NCI-H1436 (cell line): ENCODE measurements at places on chromosomes 4 and X.

DNA sequence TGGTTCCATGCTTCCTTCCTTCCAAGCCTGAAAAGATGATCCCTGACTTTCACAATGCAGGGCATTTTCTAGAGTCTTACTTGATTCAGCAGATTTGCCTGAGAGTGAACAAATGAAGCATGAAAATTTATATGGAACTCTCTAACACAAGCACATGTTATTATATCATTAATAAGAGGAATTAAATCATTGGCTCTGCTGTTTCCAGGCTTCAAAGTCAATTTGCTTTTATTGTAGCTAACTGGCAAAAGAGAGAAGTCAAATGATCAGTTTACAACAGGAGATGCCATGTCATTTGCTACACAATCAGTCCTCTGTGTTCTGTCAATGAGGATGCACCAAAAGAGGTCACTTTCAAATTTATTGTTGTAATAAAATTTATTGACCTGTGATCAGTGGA is 101.5 kb upstream of the UGT8 start:
- no peak for DNase-seq

- no peak for DNase-seq
These were observed 740.6 kb upstream of the FAM241A start for GRCh38 chr4:111404673-111405072.

DNA sequence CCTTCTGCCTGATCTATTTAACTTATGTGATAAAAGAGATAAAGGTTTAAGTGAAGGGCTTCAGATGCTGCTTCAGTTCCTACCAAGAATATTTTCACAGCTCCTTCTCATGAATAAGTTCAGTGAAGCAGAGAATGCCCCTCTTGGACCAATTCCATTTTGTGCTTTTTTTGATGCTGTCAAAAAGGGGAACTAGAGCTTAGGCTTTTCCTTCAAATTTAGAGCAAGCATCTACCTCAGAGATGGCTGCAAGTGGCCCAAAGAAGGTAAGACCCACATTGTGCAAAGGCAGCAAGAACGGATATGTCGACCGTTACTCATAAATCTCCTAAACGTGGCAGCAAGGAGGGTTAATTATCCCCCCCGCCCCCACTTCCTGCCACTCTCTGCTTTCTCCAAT is 4.5 kb downstream of the CHRDL1 start:
- DNase-seq = no peak

DNA sequence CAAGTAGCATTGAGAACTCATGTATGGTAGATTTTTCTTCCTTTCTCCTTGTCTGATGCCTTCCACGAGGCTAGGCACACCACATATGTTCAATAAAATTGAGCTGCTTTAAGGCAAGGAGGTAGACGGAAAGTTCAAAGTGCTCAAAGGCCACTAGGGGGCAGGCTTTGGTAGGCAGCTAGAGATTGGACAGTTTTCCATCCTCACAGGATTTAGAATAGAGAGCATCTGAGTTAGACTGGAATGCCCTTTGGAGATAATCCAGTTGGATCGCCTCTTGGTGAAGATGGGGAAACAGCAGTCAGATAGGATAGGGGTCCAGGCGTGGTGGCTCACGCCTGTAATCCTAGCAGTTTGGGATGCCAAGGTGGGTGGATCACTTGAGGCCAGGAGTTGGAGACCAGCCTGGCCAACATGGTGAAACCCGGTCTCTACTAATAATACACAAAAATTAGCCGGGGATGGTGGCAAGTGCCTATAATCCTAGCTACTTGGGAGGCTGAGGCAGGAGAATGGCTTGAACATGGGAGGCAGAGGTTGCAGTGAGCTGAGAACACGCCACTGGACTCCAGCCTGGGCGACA is 30.4 kb downstream of the ELF4 start:
- peak; percentile 47 for DNase-seq

- DNase-seq = no peak
These were observed 169.8 kb upstream of the JADE1 start for GRCh38 chr4:128639541-128640270.

GRCh38 chr4:128757712-128758111 is 51.8 kb upstream of the JADE1 start:
- no peak for DNase-seq

DNA sequence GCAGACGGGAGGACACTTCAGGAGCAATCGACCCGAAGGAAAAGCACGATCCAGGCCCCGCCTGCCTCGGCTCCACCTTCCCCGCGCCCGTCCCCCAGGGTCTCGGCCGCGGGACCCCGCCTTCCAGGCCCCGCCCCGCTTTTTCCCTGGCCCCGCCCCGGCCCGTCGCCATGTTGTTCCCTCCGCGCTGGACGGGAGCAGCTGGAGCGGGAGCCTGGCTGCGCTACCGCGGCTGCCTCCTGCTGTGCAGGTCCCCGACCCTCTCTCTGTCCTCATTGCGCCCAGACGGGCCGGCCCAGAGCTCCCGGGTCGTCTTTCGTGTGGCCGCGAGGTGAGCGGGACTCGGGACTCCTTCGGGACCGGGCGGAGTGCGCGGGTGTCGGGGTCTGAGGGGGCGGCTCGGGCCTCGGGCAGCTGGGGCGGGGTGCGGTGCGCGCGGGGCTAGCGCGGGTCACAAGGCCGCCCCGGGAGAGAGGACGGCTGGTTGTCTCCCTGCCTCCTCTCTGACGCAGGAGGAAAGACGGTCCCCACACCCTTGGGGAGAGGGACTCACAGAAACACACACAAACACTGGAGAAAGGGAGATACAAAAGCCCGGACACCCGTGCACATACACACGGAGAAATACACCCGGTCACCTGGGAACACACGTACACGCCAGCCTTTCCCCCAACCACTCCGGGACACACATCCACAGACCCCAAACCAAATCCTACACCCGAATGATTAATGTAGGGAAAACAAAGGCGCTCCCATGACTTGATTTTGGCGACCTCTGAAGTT is at the start of gene RAB9A:
RAB9A (plus strand) TSS at position 171 of the 783 bp plus-strand sequence. CDS start 19,619 bp downstream, outside the sequence.
- peak; percentile 51 for DNase-seq

DNA sequence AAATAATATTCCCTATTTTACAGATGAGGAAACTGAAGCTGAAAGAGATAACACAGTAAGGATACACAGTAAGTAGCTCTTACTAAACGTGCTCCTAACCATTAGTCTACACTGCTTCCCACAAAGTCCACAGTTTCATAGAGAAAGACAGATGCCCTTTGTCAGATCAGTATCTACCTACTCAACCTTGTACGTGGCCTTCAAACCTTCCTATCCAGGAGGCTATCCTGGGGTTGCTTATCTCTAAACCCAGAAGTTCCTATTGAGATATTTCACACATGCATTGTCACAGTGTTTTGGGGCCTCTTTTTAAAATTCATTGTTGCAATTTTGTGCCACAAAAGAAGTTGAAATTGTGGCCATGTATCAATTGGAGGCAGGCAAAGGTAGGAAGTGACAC is 208.0 kb downstream of the ENOX2 start:
- DNase-seq = no peak

DNA sequence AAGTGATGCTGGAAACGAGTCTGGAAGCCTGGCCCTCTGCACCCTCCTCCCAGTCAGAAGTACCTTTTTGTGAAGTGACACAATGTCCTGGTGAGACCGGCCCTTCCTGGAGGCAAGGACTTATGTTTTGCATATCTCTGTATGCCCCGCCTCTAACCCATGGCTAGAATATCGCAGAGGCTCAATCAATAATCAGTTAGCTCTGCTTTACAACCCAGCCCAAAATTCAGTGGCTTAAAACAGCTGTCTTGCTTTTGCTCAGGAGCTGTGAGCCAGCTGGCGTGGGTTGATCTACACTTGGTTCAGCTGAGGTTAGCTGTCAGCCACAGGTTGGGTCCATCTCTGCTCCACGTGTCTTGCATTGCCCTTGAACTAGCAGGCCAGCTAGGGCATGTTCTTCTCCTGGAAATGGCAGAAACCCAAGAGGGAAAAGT is 98.8 kb upstream of the METTL14 start:
- DNase-seq = no peak

DNA sequence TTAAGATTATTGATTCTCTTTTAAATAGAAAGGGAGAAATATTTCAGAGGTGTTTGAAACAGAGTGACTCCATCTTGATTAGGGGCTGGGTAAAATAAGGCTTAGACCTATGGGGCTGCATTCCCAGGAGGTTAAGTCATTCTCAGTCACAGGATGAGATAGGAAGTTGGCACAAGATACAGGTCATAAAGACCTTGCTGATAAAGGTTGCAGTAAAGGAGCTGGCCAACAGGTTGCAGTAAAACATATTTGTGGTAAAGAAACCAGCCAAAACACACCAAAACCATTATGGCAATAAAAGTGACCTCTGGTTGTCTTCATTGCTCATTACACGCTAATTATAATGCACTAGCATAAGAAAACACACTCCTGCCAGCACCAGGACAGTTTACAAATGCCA is 165.0 kb downstream of the SPIN4 start:
- DNase-seq = no peak

GRCh38 chrX:34218063-34218462 is 85.9 kb upstream of the FAM47A start:
- DNase-seq = no peak

GRCh38 chrX:104987063-104987462 is 233.4 kb downstream of the TEX13A start:
- DNase-seq = no peak

GRCh38 chr4:47473141-47473750 is 9.7 kb upstream of the COMMD8 start:
- DNase-seq = no peak

- no peak for DNase-seq
These were observed at the start of gene DMD for GRCh38 chrX:33211356-33212260. Gene DMD (minus strand): TSS chrX:33211549. CDS start chrX:33211312, 237 bp downstream.

DNA sequence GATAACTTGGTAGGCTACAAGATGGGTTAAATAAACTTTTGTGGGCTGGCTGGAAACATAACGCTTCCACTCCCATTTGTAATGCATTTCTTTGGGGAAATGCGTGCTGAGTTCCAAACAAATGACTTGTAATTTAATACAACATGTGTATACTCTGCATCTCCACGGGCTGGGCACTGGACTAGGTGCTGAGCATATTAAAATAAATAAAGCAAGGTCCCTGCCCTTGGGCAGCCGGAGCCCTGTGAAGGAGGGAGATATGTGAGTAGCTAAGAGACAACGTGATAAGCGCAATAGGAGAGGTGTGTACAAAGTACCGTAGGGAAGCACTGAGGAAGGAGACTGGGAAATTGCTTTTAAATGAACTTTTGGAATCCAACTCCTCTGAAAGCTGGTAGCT is 147.2 kb upstream of the RBPJ start:
- no peak for DNase-seq

- DNase-seq = no peak
These were observed 91.2 kb downstream of the ARHGAP10 start for GRCh38 chr4:147823130-147823529.

DNA sequence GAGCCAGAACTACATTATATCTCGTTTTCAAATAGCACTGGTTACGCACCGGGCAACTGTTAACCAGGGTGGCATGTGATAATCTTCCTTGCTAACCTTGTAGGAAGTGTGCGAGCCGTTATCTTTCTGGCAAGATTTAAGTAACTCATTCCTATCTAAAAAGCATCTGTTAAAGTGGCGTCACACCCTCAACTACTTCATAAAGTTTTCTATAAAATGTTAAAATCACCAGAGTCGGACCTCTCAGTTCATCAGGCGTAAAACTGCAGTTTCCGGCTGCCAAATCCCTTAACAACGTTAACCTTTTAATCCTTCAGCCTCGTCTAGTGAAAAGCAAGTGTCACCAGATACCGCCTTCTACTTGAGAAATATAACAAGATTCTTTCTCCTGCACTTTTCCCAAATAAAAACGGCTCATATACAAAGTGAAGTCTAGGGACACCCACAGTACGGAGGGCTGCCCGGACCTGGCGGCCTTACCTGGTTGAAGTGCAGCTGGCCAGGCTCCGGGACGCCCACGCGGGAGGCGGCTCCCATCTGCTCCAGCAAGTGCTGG is 1.2 kb downstream of the SLC39A8 start:
- no peak for DNase-seq

DNA sequence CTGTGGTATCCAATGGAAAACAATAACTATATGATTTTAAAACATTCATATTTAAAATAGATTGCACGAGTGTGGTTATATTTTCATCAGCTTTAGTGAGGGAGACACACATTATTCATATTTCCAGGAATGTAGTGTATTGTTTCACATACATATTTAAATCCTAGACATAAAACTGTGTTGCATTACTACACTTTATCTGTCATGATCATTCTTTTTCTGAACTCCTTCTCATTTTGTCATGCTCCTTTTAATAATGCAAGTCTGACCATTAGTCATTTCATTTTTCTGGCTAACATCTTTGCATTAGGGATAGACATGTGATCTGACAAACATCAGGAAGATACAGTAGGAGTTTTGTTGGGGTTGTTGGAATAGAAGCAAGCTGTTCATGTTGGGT is 1382.7 kb downstream of the PCDH7 start:
- no peak for DNase-seq

- no peak for DNase-seq
These were observed 223.5 kb upstream of the MBNL3 start for GRCh38 chrX:132712350-132712749.

DNA sequence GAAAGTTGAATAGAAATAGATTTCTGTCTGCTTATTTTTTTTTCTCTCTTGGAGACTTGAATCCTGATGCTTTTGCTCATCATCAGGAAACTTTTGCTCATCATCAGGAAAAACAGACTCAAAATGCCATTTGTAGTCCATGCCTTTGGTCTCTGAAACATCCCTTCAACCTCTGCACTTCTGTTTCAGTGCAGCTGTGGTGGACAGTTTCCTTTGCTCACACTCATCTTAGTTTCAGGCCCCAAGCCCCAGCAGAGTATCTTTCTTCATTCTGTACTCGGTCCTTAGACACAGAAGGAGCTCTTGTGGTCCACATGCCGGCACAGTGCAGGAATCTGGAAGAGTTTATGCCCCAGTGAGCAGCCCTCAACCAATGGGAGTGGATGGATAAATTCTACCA is 337.9 kb downstream of the PPP3CA start:
- DNase-seq = no peak

GRCh38 chrX:49053223-49054072 is 5.4 kb upstream of the CCDC120 start:
- DNase-seq = peak; percentile 71

- DNase-seq = no peak
These were observed 181.9 kb downstream of the CEP135 start for GRCh38 chr4:56130606-56131155.

DNA sequence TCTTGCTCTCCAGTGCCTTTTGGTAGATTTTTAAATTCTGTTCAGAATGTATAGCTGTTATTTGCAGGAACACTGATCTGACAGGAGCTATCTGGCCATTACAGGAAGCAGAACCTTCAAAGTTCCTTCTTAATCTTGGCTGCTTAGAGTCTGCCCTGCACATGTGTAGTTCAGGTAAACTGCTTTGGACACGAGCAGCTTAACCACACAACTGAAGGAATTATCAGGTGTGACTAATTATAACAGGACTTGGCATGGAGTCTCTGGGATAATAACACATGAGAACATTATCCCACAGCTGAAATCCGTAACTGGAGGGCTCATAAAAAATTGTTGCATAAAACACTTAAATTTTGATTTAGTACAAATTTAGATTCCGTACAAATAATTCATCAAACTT is 11.6 kb upstream of the ING2 start:
- no peak for DNase-seq

GRCh38 chr4:150367326-150367725 is 214.6 kb upstream of the MAB21L2 start:
- no peak for DNase-seq

GRCh38 chr4:176256921-176257320 is 12.1 kb downstream of the ASB5 start:
- no peak for DNase-seq

GRCh38 chr4:76256968-76257367 is 5.4 kb downstream of the FAM47E start:
- DNase-seq = no peak
